Amygdala (tissue), 56 donors: ENCODE measurements at places on chromosomes 4 and X.

DNA sequence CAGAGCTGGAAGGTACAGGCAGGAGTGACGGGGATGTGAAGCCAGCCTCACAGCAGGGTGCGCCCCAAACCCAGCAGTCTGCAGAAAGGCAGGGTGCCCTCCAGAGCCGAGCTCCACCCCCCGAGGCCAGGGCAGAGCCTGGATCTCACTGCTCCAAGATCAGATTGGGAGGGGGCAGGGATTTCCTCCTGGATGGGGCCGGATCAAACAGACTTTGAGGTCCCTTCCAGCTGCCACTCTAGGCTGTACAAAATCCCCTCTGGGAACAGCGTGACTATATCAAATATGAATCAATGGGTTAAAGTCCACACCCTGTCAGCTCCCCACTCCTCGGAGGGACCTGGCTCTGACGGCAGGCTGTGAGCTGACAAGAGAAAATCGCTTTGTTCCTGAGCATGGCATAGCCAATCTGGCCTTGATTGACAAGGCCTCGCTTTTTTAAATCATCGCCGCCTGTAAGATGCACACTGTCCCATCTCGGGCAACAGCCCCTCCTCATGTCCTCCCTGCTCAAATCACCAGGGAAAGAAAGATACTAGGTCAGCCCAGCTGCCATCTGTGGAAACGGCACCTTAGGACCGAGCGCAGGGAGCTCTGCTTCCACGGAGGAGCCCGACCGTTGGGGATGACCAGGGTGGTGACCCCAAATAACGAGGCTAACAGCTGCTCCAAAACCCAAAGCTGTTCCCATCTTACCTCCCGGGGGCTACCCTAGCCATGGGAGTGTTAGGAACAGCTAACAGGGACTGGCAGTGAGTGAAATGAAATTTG, 39.9 kb downstream of the PSAPL1 start:
- DNase-seq: no peak

- DNase-seq: no peak
Measured at GRCh38 chrX:124433186-124433585, 86.8 kb downstream of the SH2D1A start.

DNA sequence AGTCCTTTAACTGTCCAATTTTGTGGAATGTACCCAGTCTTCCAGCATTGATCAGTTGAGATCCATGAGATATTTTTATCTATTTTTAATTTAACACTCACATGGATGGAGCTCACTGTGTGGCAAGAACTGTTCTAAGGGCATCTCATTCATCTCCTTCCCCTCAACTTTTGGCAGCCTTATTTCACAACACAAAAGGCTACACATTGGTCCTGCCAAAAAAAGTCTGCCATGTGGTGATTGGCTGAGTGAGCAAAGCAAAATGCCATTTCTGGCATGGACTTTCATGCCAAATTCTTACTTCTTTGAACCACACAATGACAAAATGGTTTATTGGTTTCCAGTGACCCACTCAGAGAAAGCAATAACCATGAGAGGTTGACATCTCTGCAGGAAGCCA, 171.6 kb upstream of the MAP3K15 start:
- DNase-seq: no peak

DNA sequence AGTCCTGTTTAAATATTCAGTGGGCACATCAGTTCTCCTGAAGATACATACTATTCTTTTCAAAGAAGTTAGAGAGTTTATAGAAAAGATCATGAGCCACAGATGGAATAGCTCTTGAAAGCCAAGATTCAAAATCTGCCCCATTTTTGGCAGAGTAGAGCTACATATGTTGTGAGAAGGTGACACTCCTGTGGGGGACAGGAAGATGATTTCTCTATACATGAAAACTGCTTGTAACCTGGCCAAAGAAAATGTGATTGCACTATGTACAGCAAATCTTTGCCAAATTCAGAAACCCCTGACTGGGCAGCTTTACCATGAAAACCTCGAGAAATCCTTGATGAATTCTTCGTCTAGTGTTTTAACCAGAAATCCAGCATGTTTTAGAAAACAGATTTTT, 44.9 kb downstream of the GPM6A start:
- DNase-seq: no peak

- no peak for DNase-seq
Measured at GRCh38 chr4:168907119-168907698, 102.8 kb downstream of the CBR4 start.

- DNase-seq: no peak
Measured at GRCh38 chr4:128715616-128716015, 93.9 kb upstream of the JADE1 start.

- no peak for DNase-seq
Measured at GRCh38 chr4:58119298-58119697, 1009.1 kb upstream of the IGFBP7 start.

GRCh38 chrX:53422861-53423306, at the start of gene RIBC1:
TSS of gene RIBC1 (plus strand) at chrX:53422873. CDS start at chrX:53426277, 3,404 bp downstream.
- no peak for DNase-seq

DNA sequence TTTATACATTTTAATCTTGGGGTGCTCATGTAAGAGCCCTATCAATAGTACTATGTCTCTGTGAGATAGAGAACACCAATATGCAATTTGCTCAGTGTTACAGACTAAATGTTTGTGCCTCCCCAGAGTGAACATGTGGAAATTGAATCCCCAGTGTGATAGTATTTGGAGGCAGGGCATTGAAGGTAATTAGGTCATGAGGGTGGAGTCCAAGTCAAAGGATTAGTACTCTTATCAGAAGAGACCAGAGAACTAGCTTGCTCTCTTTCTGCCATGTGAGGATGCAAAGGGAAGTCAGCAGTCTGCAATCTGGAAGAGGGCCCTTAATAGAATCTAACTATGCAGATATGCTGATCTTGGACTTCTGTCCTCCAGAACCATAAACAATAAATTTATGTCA, 1317.0 kb downstream of the STIM2 start:
- no peak for DNase-seq

- no peak for DNase-seq
Measured at GRCh38 chr4:174198828-174199227, 84.6 kb downstream of the FBXO8 start.

DNA sequence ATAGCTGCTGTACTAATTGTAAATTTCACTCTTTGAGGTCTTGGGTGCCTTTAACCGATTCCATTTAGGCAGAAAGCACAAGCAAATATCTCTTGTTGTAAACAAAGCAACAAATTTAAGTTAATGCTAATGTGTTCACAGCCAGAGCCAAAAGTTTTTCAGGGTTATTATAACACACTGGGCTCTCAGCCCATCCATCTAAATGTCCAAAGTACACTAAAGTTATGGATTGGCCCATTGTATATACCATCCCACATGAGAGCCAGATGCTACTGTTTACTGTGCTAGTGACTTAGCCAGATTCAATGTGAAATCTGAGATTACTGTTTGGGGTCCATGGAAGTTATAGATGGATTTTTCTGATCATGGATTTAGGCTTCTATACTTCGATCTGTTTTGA, 186.7 kb downstream of the LARP7 start:
- DNase-seq: no peak

GRCh38 chrX:72128881-72129280, 2.8 kb downstream of the RTL5 start:
- DNase-seq: no peak

GRCh38 chr4:90039122-90039521, 88.1 kb upstream of the CCSER1 start:
- DNase-seq: no peak

- no peak for DNase-seq
Measured at GRCh38 chr4:36189511-36190226, 54.6 kb downstream of the ARAP2 start.

DNA sequence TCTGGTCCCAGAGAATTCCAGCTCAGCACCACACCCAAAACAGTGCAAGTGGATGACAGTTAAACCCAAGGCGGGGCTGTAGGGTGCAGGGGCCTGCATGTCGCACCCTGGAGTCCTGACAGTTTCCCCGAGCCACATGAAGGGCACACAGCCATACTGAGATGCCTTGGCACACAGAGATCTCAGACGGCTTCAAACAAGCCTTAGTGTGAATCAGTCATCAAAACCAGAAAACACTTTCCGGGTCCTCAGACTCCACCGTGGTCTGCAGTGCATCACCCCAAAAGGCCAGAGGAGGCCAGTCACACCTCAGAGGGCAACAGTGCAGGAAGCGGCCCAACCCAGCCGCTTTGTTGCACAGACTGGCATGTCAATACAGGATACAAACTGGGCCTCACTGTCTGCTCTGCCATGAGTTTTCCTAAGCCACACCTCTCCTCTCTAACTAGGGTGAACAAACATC, 64.6 kb upstream of the ENPP6 start:
- no peak for DNase-seq

- no peak for DNase-seq
Measured at GRCh38 chr4:137345597-137345996, 186.7 kb downstream of the PCDH18 start.

DNA sequence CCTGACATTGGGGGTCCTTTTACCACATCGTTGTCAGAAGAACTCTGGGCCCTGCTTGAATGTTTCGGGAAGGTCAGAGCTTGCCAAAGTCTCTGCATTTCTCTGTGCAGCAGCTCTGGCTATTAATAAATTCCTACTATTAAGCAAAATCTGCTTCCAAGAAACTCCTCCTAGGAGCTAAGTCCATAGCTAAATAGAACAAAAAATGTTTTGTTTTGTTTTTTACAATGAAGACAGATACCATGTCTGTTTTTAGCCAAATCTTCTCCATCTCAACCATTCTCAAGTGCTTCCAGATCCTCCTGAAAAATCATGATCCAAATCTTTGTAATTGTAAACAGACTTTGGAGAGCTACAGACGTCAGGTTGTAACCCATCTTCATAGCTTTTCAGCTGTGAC, 161.6 kb downstream of the SPATA18 start:
- DNase-seq: no peak

DNA sequence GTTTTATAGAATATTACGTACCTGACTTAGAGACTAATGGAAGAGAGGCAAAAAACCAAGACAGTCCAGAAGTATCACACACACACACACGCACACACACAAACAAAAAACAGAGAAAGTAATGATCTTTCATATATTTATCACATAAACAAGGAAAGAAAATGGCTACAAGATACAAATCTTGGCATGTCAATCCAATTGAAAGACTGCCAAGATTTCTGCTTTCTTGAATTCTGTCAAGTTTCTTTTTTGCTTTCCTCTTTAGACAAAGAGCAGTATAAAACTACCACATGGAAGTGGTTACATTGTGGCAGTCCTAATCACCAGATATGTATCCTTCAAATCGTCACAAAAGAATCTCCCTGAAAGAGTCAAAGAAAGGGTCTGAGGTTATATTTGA, 2097.4 kb upstream of the AGA start:
- DNase-seq: no peak

GRCh38 chrX:15468036-15468435, 25.1 kb downstream of the PIR start:
- no peak for DNase-seq

DNA sequence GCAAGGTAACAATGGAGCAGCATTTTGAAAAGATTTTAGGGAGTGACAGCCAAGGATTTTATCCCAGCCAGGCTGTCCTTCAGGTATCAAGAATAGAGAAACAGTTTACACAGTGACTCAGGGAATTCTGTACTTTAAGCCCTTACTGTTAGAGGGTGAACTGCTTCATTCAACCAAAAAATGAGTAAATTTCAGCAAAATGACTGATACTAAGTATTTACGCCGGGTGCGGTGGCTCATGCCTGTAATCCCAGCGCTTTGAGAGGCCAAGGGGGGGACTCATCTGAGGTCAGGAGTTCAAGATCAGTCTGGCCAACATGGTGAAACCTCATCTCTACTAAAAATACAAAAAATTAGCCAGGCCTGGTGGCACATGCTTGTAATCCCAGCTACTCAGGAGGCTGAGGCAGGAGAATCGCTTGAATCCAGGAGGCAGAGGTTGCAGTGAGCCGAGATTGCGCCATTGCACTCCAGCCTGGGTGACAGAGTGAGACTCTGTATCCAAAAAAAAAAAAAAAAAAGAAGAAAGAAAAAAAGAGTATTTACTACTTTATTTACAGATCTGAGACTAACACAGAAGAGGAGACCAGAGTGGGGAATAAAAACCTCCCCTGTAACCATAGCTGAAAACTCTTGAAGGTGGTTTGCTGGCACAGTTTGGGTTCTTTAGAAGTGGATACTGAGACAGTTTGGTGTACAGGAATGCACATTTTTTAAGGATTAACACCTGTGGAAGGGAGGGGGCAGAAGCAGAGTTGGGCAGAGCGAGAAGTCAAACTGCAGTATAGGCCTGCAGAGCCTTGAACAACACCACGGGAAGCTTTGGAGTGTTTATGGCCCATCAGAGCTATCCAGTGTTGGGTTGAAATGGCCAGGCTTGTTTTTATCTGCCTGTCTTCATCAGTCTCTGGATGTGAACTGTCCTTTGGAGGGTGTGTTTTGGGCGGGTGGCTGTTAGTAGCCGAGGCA, 40.5 kb downstream of the TMEM131L start:
- DNase-seq: no peak

- DNase-seq: no peak
Measured at GRCh38 chr4:8303485-8304281, 34.1 kb downstream of the HTRA3 start.

- DNase-seq: no peak
Measured at GRCh38 chrX:11190745-11191510, 79.8 kb downstream of the HCCS start.

DNA sequence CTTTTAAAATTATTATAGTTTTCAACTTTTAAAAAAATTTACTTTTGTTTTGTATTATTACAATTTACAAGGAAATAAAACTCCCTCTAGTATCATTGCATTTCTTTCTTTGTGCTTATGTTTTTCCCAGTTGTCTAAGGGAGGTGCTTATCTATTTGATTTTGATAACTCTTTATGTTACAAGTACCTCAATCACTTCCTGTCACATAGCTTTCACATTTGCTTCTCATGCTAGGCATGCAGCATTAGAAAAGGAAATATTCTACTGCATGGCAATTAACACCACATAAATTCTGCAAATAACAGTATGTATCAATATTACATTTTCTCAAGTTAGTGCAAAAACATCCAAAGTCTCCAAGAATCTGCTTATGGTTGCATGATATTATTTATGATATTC, 180.3 kb upstream of the HS3ST1 start:
- no peak for DNase-seq

GRCh38 chrX:50871922-50872453, 38.5 kb upstream of the BMP15 start:
- DNase-seq: no peak

GRCh38 chrX:27966955-27967354, 14.3 kb downstream of the DCAF8L1 start:
- DNase-seq: no peak

DNA sequence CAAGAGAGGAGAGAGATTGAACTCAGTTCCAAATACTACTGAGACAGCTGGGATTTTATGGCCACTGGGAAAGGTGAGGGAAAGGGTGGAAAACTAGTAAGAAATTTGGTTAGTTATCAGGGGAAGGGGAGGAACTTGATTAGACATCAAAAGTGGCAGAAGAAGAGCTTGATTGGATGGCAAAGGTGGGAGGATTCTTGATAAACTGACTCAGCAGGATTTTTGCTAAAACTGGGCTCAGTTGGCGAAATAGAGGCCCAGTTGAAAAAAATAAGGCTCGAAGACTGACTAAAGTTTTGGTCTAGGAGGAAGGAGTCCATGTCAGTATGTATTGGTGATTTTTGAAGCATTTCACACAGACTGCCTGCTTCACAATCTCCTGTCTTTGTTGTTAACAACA, 10.0 kb downstream of the BEX3 start:
- DNase-seq: no peak

- DNase-seq: no peak
Measured at GRCh38 chrX:16756724-16757123, 29.5 kb upstream of the TXLNG start.
